ENCODE measurements at places on chromosomes 3 and 15.

DNA sequence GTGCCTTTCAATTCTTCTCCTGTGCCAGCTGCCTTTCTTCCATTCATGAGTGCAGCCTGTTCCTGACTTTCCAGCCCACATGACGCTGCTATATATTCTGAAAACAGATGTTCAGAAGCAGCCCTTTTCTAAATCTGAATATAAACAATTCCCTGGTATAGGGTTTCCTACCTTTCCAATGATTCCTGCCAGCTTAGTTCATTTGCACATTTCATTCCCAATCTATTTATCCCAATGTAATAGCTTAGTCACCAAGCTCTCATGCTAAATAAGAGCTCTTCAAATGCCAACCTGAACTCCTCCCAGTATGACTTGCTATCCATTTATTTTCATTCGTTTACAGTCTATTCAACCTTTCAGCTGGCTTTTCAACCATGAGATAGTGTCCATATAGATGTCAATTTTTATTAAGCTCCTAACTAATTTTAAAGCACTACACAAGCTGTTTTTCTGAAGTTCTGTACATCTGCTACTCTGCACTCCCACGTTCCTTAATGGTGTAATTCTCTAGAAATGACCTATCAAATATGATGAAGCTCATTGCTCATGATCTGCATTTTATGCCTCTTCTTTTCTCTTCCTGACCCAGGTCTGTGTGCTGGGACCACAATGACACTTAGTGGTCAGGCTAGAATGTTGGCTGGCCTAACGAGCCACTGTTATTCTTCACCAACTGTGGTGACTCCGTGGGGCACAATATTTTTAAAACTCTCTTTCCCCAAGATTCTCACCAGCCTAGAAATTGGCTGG, 605.0 kb upstream of the TBL1XR1 start:
- peak; percentile 55 for DNase-seq

DNA sequence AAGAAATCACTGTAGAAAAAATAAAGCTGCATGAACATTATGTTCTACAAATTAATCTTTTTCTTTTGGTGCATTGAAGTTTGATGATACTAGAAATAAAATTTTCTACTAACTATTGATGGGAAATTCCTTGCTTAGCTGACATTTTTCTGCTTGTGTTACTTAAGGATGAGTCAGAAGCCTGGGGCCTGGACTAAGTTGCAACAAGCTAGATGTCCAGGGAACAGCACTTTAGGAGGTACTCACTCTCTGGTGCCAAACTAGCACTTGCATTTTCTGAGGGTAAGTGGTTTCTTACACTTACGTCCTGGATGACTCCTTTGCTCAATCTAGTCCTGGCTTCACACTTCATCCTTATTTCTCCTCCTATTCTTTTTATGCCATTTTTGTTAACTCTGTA, 945.1 kb downstream of the IGSF11 start:
- no peak for DNase-seq

GRCh38 chr3:195096053-195096452, 174.9 kb downstream of the XXYLT1 start:
- DNase-seq, result no peak

DNA sequence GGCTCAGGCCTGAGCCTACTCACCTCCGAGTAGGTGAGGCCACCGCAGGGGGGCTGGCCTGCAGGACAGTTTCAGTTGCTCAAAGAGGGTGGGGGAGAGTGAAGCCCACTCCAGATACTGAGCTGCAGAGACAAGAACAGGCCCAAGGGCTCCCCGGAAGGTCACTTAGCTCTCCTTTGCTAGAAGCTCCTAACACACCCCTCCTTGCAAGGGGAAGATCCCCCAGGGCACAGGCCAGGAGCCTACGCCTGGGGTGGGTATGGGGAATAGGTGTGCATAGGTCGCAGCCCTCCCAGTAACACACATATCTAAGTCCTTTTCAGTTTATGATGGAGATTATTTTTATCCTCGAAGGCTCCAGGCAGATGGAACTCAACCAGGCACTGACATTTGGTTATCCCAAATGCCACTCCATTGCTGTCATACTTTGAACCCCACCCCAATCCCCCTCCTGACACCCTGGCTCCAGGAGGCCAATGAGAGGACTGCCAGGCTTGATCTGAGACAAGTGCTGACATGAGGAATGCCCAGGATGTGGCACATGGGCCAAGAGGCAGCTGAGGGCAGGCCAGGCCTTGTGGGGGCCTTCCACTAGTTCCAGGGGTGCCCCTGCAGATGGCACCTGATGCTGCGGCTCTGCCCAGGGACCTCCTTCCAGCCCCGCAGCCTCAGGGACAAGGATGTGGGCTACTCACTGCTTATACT, 1.1 kb upstream of the MUSTN1 start:
- DNase-seq, result no peak

DNA sequence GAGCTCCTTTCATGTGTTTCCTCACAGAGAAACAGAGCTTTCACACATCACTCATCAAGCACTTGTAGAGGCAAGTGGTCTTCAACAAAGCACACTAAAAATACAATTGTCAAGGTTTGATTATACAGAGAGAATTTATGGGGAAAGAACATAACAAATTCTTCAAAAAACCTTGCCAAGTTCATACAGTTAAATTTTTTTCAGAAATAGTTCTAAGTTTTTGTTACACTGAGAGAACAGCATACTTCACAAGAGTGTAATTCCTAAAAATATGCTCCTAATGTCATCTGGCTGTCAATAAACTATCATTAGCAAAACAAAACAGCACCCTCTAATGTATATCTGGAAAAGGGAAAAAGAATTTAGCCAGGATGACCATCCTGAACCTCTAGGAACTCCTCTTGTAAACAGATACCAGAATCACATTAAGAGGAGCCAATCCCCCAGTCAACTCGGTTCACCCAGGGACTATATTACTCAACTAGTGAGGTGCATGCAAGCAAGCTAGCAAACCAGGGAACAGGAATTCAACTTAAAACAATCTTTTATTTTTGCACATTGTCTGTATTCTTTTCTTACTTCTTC, 63.3 kb downstream of the RAD18 start:
- no peak for DNase-seq

DNA sequence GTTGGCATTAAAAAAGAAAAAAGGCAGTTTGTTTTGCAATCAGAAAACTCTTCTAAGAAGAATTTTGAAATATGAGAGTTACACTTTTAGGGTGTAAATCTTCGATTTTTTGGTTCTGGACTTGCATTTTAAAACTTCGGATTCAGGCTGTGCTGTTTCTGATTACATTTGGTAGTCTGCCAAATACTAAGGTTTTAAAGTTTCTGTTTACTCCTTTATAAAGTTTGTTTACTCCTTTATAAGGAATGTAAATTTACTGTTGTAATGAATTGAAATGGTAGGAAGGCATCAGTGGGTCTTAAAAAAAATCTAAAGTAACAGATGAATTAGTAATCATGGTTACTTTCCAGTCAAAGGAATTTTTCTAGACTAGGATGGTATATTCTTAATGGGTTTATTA, 14.1 kb downstream of the FXR1 start:
- no peak for DNase-seq

DNA sequence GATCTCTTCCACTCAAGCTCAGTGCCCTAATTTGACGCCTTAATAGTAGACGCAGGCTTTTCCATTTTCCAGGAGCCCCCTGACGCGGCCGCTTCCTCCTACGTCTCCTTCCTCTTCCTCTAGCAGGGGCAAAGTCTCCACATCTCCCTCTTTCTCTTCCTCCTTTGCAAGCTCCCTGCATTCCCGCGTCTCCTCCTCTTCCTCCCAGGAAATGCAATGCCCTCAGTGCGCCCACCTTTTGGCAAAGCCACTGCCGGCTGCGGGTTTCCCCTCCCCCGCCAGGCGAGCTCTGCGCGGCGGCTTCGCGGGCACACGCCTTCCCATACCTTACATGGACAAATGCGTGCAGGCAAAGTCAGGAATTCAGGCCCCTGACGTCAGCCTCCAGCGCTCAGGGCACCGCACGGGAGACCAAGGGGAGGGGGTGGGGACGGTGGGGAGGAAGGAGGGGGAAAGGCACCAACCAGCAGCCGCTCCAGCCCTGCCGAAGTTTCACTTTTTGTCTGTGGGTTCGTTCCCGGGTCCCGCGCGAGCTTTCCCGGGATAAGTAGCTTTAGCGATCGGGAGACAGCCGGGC, 432 bp upstream of the LPP start:
- peak; percentile 18 for DNase-seq

DNA sequence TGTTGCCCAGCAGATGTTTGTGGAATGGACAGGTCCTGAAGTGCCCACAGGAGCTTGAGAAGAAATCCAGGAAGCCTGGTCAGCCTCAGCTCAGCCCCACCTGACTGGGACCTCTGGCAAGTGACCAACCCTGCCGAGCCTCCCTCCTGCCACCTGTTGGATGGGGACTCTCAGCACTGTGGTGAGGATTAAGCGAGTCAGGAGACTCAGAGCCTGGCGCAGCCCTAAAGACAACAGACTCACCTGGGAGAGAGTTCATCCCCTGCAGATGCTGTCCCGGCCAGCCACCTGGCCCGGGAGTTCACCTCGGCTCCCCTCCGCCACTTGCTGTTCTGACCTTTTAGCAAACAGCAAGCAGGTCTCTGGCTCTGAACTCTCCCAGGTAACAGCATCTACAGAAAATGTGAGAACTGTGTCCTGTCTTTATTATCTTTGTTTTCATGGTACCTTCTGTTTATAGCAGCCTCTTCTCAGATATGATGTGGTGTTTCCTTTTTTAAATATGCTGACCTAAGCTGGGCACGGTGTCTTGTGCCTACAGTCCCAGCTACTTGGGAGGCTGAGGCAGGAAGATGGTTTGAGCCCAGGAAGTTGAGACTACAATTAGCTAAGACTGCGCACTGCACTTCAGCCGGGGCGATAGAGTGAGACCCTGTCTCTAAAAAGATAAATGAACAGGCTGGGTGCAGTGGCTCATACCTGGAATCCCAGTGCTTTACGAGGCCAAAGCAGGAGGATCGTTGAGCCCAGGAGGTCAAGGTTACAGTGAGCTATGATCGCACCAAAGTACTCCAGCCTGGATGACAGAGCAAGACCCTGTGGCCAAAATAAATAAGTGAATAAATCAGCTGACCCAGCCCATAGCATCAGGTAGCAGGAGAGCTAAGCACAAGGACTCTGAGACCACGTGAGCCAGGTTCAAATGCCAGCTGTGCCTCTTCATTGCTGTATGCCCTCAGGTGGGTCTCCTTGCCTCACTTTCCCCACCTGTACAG, 32.4 kb upstream of the SLC6A6 start:
- no peak for DNase-seq

GRCh38 chr3:132083583-132084279, 48.9 kb upstream of the CPNE4 start:
- DNase-seq, result no peak

- DNase-seq, result no peak
Measured at GRCh38 chr3:11060500-11061251, 68.1 kb downstream of the SLC6A1 start.

DNA sequence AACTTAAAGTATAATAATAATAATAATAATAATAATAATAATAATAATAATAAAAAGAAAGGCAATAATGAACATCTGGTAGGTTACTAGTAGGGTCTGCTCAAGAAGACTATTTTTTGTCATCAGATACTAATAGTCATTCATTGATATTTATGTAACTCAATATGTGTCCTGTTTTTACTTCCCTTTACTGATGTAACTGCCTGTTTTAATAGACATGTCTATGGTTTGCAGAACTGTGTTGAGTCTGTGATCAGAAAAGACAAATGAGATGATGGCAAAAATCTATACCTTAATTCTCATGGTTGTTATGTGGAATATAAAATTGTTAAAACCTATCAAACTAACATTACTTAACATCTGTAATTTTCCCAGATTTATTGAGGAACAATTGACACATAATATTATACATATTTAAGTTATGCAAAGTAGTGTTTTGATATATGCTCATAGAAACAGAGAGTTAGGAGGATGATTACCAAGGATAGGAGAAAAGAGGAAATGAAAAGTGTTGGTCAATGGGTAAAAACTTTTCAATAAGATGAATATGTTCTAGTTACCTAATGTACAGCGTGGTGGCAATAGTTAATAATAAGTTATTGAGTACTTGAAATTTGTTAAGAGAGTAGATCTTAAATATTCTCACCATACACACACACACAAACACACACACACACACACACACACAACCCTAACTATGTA, 699.4 kb downstream of the ZPLD1 start:
- no peak for DNase-seq

DNA sequence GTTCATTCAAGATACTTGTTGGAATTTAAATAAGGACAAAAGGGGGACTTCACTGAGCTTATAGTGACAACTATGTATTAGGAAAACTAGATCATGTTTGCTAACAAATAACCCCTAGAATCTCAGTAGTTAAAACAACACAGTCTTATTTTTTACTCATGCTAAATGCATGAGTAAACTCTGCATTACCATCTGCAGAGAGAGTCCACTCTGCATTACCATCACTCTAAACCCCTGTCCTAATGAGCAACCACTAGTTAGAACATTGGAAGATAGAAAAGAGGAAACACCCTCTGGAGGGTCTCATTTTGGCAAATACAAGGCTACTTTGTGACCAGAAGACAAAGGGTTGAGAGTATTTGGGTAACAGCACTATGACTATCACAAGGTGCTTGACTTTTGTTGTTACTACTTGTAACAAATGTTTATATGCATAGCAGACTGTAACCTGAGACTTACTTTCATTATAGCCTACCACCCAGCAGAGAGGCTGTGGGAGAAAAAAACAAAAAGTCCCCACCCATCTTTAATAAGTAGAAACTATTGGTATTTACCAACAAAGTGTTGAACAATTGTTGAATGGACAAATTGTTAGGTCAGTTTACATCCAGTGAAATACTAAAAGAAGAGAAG, 99.1 kb downstream of the OXSM start:
- no peak for DNase-seq

DNA sequence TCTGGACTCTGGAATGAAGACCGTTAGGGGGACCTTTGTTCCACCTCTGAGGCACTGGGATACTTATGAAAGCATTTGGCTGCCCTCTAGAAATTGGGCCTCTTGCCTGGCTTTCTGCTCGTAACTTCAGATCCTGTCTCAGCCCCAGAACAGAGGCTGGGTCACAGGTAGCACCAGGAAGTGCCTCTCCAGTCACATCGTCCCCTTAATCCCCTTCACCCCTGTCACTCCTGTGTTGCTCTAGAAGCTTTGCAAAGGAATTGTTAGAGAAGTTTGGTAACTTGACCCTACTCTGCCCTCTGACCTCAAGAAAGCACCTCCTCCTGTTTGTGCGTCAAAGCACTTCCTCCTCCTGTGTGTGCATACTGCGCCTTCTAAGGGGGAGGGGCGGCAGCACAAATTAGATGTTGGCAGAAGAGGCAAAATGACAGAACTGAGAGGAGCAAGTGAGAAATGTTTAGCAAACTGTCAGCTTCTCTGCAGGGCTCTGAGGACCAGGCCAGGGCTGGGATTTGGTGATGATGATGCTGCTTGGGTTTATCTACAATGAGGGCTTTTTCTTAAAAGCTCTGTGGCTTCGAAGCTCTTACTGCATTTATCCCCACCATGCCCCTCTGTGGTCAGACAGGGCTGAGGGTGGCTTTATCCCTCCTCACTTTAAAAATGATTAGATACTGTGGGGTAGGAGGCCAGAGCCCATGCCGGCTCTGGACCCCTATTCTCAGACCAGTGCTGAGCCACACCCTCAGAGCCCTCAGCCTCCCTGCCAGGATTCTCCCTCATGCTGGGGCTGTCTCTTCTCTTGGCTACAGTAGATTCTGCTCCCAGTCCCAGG, 76.2 kb downstream of the LARS2 start:
- DNase-seq, result no peak
